MM.1S (cell line): ENCODE measurements at places on chromosomes 3 and 15.

DNA sequence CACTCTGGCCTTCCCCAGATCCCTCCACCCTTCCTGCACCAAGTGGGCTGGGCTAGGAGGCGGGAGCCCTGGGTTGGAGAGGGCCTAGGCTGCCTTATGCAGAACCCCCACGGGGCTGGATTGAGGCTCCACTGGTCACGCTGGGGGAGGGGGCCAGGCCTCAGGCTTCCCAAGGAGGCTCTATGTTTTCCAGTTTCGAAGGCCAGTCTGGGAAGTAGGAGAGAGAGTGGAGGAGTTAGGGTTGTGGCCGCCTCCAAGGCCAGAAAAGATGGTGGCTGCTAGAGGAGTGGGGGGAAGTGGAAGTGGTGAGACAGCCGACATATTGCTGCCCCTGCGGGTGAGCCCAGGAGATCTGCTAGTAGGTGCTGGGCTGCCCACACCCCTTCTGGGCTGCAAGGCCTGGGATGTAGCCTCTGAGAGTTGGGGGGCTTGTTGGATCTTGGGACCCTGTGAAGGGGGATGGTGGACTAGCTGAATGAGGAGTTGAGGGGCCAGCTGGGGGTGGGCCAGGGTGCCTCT is 1.2 kb downstream of the GNAI2 start:
- DNase-seq: no peak

- no peak for DNase-seq
These were observed 181.7 kb downstream of the TCF12 start for GRCh38 chr15:57100136-57100539.

DNA sequence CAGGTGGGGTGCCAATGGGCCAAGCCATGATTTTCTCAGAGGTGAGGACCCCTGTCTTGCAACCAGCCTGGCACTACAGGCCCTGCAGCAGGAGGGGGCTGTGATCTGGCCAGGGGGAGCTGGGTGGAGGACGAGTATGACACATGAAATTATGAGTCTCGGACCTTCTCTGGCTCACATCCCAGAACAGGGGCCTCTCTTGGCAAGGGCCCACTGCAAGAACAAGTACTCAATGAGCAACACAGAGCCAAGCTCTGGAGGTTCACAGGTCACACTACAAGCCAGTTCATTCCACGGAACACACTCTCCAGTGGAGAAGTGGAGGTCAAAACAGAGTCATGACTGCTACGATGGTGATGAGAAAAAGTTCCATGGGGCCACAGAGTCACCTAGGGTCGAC is 28.3 kb downstream of the CCDC32 start:
- DNase-seq: no peak

- DNase-seq: no peak
These were observed 274.7 kb downstream of the CD47 start for GRCh38 chr3:107816107-107816506.

- DNase-seq: no peak
These were observed 27.3 kb upstream of the NMB start for GRCh38 chr15:84685304-84685703.

- DNase-seq: no peak
These were observed 42.2 kb downstream of the CMSS1 start for GRCh38 chr3:99859825-99860224.

DNA sequence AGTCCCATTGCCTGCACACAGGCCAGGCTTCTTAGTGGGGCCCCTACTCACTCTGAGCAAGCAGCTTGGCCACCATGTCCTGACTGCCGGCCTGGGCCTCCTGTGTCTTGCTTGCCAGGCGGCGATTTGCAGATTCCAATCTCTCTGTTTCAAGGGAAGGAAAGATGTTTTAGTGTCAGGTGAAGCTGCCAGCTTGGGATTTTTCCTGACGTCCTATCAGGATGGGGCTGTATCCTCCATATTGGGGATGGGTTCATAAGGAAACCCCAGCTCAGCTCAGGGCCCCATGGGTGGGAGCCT is 8.5 kb downstream of the AMOTL2 start:
- DNase-seq: no peak
